DMS153 (cell line): ENCODE measurements at places on chromosomes 11 and 22.

DNA sequence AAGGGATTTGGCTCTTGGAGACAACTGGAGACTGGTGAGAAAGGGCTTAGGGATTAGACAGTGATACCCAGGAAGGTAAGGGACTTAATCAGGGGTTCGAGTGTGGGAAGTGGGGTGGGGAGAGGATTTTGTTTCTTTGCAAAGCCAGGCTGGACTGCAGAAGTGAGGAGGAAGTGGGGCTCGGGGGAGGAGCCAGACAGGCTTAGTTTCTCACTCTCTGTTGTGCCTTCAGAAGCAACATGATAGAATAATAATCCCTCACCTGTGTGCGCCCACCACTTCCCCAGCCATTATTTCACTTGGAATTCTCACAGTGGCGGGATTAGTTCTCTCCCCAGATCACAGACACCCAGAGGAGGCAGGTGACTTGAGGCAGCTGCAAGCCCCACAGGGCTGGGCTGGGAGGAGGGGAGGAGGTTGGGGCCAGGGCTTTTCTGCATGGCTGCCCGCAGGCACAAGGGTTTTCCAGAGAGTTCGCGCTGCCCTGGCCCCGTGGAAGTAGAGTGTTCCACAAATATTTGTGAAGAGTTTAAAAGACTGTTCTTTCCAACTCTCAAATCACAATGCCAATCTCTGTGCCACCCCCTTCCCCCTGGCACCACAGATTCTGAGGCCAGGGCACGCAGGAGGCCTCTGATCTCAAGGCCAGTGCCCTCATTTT is 4.0 kb upstream of the SEC14L2 start:
- DNase-seq: no peak

DNA sequence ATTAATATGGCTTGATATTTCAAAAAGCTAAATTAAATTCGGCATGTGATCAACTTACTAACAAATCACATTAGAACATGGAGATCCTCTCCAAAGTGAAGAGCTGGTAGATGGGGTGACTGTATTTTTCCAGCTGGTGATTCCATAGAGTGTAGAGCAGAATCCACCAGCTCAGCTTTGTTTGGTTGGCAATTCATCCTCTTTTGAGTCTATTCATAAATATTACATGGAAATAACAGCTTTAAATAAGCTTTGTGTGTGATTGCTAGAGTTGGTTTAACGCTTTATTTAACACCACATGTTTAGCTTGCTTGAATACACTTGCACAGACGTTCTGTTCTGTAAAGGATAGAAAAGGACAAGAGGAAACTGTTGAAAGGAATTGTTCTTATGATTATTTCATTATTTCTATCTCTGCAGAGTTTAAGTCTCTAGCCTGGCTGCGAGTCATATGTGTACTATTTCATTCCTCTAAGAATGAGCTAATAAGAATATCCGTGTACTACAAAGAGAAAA is 738.3 kb upstream of the KIRREL3 start:
- DNase-seq: no peak

GRCh38 chr22:45125188-45125587 is 38.5 kb upstream of the NUP50 start:
- no peak for DNase-seq

DNA sequence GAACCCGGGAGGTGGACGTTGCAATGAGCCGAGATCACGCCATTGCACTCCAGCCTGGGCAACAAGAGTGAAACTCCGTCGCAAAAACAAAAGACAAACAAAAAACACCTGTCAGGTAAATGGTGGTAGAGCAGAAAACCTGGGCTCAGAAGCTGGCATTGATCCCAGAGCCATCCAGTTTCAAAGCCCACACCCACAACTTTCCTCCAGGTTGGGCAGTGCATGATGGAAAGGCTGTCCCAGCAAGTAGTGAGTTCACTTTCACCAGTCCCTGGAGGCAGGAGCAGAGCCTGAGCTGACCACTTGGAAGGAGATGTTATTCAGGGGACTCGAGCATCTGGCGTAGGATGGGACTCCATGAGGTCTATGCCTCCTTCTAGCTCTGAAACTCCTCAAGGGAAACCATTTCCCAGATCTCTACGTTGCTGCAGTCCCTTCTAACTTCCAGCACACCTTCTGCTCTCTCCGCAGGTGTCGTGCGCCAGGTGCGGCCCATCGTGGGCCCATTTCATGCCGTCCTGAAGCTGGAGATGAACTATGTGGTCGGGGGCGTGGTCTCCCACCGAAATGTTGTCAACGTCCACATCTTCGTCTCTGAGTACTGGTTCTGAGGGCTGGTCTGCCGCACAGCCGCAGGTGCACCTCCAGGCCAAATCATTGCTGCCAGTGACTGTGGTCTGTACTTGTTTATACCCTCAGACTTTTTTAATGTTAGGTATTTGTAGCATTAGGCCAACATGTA is 71.6 kb upstream of the ATXN10 start:
- peak; percentile 70 for DNase-seq

GRCh38 chr11:130549393-130549999 is 101.1 kb downstream of the ADAMTS15 start:
- no peak for DNase-seq

- DNase-seq: no peak
Measured at GRCh38 chr11:36703055-36703404, 105.0 kb upstream of the RAG2 start.

DNA sequence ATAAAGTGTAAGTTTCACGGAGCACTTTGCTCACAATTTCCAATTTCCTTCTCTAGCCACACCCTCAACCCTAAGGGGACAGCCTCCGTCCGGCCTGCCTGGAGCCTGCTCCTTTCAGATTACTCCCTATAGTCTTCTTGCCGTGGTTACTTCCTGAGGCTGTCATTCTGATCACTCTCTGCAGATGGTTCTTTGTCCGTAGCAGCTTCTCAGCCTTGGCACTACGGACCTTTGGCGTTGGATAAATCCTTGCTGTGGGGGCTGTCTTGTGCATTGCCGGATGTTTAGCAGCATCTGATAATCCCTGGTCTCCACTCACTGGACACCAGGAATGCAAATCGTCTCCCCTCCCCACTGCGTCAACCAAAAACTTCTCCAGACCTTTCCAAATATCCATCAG is 447.5 kb upstream of the KIRREL3 start:
- DNase-seq: no peak

GRCh38 chr11:35166369-35167360 is 27.7 kb downstream of the CD44 start:
- no peak for DNase-seq

GRCh38 chr11:78262691-78263090 is 74.0 kb downstream of the USP35 start:
- DNase-seq: no peak

DNA sequence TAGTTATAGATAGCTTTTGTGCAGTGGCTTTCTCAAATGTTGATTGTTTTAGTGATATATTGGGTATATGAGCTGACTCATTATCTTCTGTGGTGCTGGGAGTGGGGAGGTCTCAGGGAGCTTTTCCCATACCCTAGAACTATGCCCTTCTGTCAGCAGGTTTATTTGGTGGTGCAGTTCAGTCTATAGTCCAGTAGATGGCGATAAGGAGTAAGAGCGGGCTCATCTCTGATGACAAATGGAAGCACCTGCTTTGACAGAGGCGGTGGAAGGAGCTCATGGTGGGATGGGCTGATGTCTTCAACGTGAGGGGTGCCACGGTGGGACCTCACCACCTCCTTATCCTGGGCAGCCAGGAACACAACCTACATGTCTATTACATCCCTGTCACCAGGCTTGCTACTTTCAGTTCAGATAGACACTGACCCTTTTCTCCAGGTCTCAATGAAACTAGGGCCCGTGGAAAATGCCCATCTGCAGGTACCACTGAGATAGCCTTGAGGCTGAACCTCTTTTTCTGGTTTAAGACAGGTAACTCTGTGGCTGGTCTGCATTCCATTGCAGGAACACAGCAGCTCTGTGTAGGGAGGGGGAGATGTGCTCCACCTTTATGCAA is 13.0 kb upstream of the OR6A2 start:
- peak; percentile 33 for DNase-seq

GRCh38 chr22:23790819-23791737 is 4.3 kb downstream of the SMARCB1 start:
- no peak for DNase-seq

GRCh38 chr22:22110548-22111266 is 128.1 kb upstream of the TOP3B start:
- DNase-seq: no peak

GRCh38 chr11:77592727-77593126 is 3.0 kb downstream of the AQP11 start:
- DNase-seq: no peak

- no peak for DNase-seq
Measured at GRCh38 chr11:2138068-2138430, 1.1 kb downstream of the IGF2 start.

DNA sequence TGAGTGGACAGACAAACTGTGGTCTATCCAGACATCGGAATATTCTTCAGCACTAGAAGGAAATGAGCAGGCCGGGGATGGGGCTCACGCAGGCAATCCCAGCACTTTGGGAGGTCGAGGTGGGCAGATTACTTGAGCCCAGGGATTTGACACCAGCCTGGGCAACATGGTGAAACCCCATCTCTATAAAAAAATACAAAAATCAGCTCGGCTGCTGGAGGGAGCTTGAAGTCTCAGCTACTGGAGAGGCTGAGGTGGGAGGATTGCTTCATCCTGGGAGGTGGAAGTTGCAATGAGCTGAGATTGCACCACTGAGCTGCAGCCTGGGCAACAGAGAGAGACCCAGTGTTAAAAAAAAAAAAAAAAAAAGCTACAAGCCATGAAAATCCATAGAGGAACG is 8.0 kb upstream of the CTSD start:
- no peak for DNase-seq

DNA sequence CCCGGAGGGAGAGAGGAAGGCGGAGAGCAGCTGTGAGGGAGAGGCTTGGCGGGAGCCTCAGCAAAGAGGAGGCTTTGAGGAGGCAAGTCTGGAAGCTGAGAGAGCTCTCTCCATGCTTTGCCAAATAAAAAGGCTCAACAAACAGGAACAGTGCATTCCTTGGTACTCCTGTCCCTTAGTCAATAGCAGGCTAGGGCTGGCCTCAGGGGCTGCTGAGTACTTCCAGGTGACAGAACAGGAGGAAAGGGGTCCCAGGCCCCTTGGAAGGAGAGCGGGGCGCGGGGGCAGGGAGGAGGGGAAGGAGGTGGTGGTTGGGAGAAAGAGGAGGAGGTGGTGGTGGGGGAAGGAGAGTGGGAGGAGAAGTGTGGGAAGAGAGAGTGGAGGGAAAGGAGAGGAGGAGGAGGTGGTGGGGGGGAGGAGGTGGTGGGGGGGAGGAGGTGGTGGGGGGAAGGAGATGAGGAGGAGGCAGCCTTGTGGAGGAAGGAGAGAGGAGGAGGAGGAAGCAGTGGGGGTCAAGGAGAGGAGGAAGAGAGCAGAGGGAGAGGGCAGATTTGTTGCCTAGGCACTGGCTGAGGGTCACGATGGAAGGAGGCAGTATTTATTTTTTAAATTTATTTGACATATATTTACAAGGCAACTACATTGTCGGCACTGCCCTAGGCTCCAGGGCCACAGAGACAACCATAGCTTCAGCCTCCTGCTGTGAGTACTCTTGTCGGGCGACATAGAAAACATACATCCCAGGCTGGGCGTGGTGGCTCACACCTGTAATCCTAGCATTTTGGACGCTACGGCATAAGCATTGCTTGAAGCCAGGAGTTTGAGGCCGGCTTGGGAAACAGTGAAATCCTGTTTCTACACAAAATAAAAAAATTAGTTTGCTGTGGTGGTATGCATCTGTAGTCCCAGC is 74.2 kb upstream of the ZBED5 start:
- no peak for DNase-seq

GRCh38 chr11:73716153-73717056 is 44.5 kb downstream of the RAB6A start:
- no peak for DNase-seq

- DNase-seq: no peak
Measured at GRCh38 chr11:31986201-31986889, 104.5 kb upstream of the RCN1 start.

DNA sequence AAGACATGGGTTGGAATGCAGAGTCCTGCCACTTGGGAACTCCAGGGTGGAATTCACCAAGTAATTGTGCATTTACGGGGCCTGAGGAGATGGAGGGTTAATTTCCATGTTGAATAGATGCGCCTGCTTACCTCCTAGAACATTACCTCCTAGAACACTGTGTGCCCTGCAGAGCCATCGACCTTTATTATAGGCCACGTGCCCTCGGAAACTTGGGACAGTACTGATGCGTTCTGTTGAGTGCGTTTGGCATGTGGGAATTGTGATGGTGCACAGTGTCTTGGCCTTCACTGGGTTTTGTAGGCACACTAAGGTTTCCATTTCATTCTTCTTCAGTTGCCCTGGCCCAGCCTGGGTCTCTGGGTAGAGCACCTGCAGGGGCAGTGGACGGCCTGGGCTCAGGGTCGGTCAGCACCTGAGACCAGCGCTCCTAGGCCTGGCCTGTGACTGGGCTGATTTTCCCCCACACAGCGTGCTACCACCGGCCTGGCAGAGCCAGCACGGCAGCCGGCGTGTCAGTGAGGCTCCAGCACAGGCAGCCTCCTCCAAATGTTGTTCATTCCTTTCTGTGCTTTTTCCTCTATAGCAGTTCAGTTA is 12.7 kb downstream of the TRMU start:
- no peak for DNase-seq

DNA sequence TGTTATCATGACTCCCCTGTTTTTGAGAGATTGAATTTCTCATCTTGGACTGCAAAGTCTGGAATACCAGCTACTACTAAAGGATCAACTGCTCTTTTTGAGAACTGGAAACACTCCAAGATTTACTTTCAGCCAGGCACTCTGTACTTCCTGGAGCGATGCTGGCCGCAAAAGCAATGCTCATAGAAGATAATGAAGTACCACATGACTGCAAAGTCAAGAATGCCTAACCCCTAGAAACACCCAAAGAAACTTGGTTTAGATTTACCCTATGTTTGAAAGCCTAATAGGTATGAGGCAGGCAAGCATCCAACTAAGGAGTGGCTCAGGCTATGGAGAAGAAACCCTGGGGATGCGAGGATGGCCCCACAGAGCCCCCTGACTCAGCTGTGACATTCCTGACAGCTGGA is 47.7 kb upstream of the ARHGAP20 start:
- DNase-seq: peak; percentile 21

- DNase-seq: no peak
Measured at GRCh38 chr11:112421879-112422278, 161.2 kb upstream of the PLET1 start.

DNA sequence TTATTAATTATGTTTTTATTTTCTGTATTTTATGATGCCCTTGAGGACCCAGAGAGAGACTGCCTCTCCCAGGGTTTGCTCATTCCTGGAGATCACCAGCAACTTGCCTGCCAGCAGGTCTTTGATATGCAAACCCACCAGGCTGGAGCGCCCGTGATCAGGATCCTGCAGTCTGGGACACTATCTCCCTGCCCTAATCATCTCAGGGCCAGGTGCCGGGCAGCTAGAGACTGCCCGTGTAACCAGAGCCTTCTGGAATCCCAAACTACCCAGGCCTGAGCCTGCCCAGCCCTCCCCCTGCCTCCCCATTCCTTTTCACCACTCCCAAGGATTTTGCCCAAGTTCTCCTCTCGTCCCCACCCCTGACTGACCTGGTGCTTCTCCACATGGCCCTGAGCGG is 52.2 kb upstream of the B3GAT1 start:
- DNase-seq: no peak
